ENCODE measurements at places on chromosomes 16 and 17.

DNA sequence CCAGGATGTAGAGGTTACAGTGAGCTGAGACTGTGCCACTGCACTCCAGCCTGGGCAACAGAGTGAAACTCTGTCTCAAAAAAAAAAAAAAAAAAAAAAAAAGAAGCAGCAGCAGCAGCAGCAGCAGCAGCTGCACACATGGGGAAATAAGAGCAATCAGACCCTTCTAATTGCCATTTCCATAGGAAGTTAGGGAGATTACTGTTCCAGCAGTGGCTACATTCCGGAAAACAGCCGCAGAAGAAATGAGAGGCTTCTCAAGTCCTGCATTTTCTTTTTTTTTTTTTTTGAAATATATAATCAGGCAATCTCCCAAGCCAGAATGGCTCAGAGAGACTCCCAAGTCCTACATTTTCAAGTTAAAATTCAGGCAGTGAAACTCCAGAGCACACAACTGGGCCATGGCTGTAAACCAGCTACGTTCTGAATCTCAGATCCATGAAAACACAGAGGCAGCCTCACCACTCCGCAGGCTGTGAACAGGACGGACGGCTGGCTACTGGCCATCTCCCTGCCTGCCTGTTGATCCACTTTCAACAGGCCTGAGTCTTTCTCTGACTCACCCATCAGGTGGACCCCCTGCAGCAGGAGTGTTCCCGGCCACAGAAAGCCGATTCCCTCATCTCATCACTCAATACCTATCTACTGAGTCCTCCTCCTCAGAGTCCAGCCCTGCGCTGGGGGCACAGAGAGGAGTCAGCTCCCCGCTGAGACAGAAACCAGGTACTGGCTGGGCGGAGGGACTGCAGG, 15.0 kb downstream of the TRPV1 start:
- DNase-seq: no peak

- DNase-seq: no peak
Measured at GRCh38 chr17:39104046-39104445, 47.4 kb downstream of the PLXDC1 start.

- no peak for DNase-seq
Measured at GRCh38 chr16:4086153-4086552, 30.1 kb downstream of the ADCY9 start.

- peak; percentile 15 for DNase-seq
Measured at GRCh38 chr17:51217946-51218345, 41.9 kb downstream of the MBTD1 start.

- DNase-seq: no peak
Measured at GRCh38 chr17:41803049-41804020, 8.4 kb downstream of the P3H4 start.

DNA sequence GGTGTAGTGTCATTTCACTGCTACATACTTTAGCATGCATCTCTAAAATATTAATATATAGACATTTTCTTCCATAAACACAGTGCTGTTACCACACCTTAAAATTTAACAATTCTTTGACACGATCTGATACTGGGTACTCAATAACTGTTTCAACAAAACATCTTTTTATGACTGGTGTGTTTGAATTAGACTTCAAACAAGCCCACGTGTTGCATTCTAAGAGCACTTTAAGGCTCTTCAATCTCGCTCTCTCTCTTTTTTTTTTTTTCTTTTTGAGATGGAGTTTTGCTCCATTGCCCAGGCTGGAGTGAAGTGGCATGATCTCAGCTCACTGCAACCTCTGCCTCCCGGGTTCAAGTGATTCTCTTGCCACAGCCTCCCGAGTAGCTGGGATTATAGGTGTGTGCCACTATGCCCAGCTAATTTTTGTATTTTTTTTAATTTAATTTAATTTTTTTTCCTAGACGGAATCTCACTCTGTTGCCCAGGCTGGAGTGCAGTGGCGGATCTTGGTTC, 15.8 kb upstream of the SLC46A1 start:
- peak; percentile 70 for DNase-seq

DNA sequence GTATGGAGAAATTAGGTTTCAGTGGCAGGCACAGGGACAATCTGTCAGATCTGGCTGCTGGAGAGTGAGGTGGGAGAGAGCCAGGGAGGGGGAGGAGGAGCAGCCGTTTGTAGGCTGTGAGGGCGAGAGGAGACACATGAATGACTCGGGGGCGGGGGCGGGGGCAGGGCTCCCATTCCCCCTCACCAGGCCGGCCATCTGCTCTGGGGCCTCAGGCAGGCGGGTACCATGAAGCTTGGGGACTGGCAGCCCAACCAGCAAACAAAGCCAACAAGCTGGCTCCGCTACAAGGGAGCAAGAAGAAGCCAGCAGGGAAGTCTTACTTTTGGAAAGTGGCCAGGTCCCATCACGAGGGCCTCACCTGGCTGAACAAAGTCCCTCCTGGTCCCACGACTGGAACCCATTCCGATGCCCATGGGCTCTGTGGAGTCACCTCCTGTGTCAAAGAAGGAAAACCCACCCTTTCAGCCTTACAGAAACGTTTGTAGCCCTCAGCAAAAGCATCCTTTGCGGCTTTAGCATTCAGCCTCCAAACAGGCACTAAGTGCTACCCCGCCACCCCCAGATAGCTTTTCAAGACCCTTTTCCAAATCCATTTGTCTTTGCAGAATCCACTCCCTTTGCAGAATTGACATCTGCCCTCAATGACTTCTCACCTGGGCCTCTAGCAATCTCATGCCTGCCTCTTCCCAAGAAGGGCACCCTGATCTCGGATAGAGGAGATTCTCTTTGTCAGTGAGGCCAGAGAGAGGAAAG, 9.2 kb upstream of the SSTR2 start:
- DNase-seq: no peak

- DNase-seq: no peak
Measured at GRCh38 chr16:19520861-19521331, 1.0 kb downstream of the GDE1 start.

GRCh38 chr16:11202260-11203091, 53.5 kb downstream of the SOCS1 start:
- DNase-seq: no peak

DNA sequence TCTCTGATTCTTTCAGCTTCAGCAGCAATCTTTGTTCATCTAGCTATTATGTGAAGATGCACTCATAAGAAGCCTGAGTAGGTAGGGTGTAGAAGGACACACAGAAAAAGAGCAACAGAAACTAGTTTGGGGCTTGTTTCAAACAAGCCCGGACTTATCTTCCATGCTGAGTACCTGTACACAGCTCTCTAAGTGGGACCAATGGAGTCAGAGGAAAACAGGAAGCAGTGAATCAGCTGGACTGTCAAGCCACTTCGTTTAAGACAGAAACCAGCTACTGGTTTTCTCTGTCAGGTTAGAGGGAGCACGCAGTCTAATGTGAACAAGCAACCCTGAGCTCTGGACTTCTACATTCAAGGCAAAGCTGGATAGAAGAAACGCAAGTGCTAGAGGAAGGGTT, 16.0 kb downstream of the MAP2K6 start:
- no peak for DNase-seq

DNA sequence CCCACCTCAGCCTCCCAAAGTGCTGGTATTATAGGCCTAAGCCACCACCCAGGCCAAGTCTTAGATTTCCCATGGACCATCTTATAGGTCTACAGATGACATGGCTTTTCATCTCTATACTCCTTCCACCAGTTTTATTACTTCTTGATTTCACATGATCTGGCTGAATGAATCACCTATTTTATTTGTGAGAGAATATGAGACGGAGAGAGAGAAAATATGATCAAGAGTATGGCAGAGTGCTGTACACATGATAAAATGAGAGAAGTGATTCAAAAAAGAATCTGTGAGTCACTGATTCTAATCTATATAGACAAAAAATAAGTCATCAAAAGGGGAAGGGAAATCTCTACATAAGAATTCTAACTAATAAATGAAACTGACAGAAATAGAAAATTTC, 13.7 kb downstream of the ACSM1 start:
- DNase-seq: no peak

DNA sequence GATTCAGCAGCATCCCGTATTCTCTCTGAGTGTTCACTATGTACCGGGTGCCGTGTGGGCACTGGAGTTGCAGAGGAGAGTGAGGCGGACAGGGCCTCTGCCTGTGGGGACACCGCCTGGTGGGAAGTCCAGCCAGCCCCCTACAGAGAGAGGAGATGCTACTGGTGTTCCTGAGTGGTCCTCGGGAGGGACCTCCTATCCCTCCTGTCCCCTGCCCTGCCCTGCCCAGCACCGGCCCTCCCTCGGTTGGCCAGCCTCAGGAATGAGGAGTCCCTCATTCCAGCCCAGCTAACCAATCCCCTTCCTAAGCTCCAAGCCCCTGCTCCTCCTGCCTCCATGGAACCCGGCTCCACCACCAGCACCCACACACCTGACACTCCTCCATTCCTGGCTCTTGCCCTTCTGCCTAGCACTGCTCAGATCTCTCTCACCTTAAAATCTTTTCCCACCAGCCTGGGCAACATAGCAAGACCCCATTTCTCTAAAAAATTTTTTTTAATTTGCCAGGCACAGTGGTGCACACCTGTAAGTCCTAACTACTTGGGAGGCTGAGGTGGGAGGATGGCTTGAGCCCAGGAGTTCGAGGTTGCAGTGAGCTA, 2.0 kb downstream of the ASGR2 start:
- DNase-seq: no peak

- DNase-seq: no peak
Measured at GRCh38 chr17:53912117-53912516, 89.4 kb downstream of the KIF2B start.

DNA sequence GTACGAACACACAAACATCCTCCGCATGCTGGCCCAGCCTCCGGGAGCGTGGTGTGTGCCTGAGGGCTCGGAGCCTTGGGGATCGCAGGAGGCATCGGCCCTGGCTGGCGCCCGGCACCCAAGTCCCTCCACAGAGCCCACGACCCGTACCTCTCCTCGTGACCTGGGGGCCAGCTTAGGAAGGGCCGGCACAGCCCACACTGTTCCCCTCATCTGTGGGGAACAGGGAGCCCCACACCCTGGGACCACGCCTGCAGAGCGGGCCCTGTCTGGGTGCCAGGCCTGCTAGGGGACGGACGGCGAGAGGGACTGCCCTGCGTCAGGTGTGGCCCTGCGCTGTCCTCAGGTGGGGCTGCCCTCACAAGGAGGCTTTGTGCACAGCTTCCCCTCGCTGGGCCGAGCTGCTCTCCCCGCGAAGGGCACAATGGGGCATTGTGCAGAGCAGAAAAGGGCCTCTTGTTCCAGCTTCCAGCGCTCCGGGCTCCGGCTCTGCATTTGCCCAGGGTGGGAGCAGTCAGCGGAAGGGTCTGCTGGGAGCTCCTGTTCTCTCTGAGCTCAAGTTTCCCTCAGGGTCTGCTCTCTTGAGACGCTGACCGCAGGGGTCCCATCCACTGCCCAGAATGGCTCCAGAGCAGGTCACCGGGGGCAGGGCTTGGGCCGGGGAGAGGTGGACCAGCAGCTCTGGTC, 1.7 kb upstream of the LMF1 start:
- no peak for DNase-seq

DNA sequence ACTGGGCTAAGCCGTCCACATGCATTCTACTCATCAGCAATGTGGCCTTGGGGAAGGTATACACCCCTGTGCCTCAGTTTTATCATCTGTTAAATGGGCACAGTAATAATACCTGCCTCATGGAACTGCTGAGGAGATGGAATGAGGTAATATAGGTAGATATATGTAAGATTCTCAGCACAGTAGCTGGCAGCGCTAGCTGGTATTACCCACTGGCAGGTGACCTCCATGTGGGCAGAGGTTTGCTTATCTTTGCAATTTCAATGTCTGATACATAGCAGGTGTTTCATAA, 1.2 kb upstream of the SGCA start:
- no peak for DNase-seq

GRCh38 chr17:14688134-14688533, 387.3 kb downstream of the HS3ST3B1 start:
- DNase-seq: no peak

DNA sequence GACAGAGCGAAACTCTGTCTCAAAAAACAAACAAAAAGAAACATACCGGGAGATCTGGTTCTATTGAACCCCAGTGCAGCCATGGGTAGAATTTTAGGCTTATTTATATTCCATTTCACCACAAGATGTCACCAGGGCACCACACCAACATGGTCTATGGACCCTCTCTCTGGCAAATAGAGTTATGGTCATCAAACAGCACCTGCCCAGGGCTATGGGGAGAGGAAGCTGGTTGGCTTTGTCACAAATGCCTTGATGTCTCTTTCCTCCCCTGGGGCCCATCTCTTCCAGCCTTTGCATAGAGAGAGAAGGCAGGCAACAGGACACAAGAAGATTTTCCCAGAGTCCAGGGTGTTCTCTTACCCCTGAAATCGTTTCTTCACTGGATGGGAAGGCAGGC, 128.4 kb downstream of the WWOX start:
- no peak for DNase-seq

GRCh38 chr17:64073771-64074703, 53.6 kb upstream of the ICAM2 start:
- no peak for DNase-seq

- DNase-seq: peak; percentile 49
Measured at GRCh38 chr17:81484195-81484979, 28.2 kb downstream of the ACTG1 start.

GRCh38 chr17:69388822-69389442, 25.6 kb upstream of the MAP2K6 start:
- DNase-seq: no peak

- no peak for DNase-seq
Measured at GRCh38 chr17:9087921-9088320, 66.6 kb downstream of the NTN1 start.

- peak; percentile 74 for DNase-seq
Measured at GRCh38 chr16:28298511-28298878, 6.2 kb downstream of the SBK1 start.

DNA sequence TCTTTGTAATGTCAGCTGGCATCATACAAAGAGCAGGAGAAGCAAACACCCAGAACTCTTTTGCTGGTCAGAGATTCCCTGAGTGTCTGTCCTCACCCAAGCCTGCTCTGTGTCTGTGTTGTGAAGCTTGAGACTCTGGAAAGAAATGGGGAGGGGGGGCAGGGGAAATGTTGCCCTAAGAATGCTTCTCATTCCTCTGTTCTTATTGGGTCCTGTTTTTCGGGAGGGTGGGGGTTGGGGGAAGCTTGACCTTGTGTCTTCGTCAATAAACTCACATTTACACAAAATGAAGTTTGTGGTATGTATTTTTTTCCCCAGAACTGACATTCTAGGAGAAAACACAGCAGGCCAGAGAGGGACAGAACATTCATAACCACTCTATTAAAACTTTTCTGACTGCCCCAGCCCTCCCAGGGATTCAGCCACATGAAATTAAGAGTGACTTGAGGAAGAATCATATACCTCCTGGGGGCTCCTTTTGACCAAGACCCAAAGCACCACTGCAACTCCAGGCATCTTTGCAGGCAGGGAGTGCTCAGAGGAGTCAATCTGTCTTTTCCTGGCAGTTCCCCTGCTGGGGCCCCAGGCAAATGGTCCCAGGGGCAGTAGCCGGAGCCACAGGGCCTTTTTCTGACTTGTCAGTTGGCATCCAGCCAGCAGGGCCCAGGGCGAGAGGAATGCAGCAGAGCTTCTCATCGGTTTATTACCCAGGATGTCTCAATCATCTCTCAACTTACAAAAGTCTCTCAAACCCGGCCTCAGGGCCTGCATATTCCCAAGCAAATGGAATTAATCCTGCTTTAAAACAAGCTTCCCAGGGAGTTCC, 5.1 kb upstream of the RASL10B start:
- DNase-seq: no peak

- no peak for DNase-seq
Measured at GRCh38 chr16:29911676-29912010, 11.4 kb downstream of the ASPHD1 start.

- DNase-seq: no peak
Measured at GRCh38 chr16:19329932-19330331, 44.4 kb downstream of the CLEC19A start.

Measured in NCI-H2029 (cell line).